ENCODE measurements at places on chromosomes 1 and 21. TPM values are rescaled to one million over a fixed set of nuclear protein-coding genes. Genes with fewer than 3 reads are reported as not detected.

The AKR7A3 gene
- 2.2 TPM for total RNA-seq

The SLC2A5 gene
- total RNA-seq, result 0.04 TPM

The MROH7 gene
- total RNA-seq, result 9.4 TPM

The ALPL gene
- 0.67 TPM for total RNA-seq

The ZSWIM5 gene
- total RNA-seq, result 10.3 TPM

The FMO5 gene
- 1.8 TPM for total RNA-seq

The ANGPTL1 gene
- 0.04 TPM for total RNA-seq

The ZNF684 gene
- total RNA-seq, result 7.4 TPM

The OR2L3 gene
- not detected for total RNA-seq

The IL20 gene
- not detected for total RNA-seq

The LRRN2 gene
- total RNA-seq, result 5.0 TPM

DNA sequence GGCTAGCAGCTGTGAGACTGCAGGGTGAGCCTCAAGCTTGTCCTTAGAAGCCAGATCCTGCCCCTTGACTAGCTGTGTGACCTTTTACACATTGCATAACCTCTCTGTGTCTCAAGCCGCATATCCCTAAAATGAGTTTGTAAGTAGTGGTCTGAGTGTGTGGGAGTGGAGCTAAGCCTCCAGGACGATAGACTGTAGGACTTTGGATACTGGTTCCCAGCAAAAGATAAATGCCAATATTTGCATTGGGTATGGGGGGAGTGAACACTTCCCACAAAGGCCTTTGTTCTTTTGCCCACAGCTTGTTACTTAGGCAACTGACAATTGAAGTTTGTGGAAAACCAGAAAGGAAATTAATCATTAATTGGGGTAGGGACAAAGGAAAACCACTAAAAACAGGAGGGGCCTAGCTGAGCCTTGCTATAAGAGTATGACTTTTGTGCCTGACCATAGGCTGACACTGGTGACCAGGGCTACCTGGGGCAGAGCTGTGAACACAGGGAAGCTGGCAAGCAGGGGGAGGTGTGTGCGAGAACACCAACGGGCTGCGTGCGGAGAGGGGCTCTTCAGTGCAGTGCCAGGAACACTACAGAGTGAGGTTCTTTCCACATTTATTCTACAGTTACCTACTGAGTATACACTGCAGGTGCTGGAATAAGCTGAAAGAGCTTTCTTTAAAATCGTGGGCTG is 102.4 kb upstream of the ETV3 start:
- no peaks in the 10 kb centered on the region for H3K36me3 ChIP-seq
- no peak for DNase-seq
- H3K27me3 ChIP-seq, result no peaks in the 10 kb centered on the region
- H3K27ac ChIP-seq, result no peak overlapping the region
- no peaks in the 10 kb centered on the region for H3K4me1 ChIP-seq

DNA sequence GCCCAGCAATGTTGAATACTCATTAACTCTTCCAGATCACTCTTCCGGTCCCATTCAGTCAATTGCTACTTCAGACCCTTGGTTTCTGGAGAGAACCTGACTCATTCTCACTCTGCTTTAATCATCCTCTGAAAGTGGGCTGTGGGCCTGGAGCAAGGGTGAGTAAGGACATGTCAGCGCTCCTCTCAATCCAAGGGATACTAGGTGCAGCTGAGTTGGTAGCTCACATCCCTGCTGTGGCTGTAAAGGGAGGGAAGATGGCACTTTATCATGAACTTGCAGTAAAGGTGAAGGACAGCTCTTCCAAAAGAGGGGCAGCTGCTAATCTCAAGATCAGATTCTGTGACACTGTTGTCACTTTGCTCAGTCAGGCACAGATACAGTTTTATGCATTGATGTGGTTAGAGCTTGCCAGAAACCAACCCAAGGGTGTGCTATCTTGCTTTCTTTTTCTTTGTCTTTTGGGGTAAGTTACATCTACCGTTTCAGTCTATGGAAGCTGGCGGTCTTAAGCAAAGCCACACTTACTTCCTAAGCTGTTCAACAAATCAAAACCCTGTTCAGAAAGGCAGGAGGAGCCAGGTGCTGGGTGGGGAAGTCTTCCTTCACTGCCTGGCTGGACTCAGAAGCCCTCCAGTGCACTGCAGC is 26.5 kb upstream of the NTPCR start:
- no peak overlapping the region for H3K27ac ChIP-seq
- peaks cover 5% of the 10 kb centered on the region for H3K4me1 ChIP-seq
- no peak overlapping the region for H3K4me3 ChIP-seq
- H3K36me3 ChIP-seq, result no peaks in the 10 kb centered on the region

DNA sequence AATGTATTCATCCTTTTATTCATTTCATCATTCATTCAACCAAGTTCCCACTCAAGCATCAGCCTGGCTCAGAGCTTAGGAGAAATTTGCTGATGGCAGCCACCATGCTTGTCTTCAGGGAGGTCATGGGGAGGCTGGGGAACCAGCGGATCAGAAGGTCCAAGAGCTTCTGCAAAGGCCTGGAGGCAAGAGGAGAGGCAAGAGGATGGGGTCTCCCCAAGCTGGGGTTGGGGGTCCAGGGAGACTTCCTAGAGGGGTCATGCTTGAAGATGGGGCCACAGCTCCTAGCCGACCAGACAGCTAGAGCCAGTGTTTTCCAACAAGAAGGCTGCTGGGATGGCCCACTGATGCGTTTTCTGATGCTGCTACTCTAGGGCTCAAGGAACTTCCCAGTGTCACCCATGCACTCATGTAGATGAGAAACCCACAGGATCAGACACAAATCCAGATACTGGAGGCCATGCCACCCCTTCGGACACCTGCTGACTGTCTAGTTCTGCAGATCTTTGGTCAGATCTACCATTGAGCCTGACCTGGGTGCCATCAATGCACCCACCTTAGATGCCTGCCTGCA is 315.2 kb downstream of the AJAP1 start:
- H3K36me3 ChIP-seq, result no peaks in the 10 kb centered on the region
- DNase-seq, result no peak
- no peaks in the 10 kb centered on the region for H3K27me3 ChIP-seq
- no peaks in the 10 kb centered on the region for H3K4me1 ChIP-seq

- H3K4me3 ChIP-seq, result no peak overlapping the region
- no peak overlapping the region for H3K27ac ChIP-seq
- no peaks in the 10 kb centered on the region for H3K27me3 ChIP-seq
- no peak for DNase-seq
Measured at GRCh38 chr1:212367474-212368072, 47.1 kb downstream of the PACC1 start.

- H3K4me3 ChIP-seq, result no peak overlapping the region
- H3K4me1 ChIP-seq, result no peaks in the 10 kb centered on the region
- DNase-seq, result peak; percentile 20
- no peaks in the 10 kb centered on the region for H3K27me3 ChIP-seq
- no peaks in the 10 kb centered on the region for H3K36me3 ChIP-seq
Measured at GRCh38 chr1:159913451-159914192, 11.7 kb downstream of the TAGLN2 start.

- H3K4me3 ChIP-seq, result no peak overlapping the region
- no peaks in the 10 kb centered on the region for H3K27me3 ChIP-seq
- no peaks in the 10 kb centered on the region for H3K36me3 ChIP-seq
- no peak overlapping the region for H3K27ac ChIP-seq
Measured at GRCh38 chr1:7847599-7847998, 5.3 kb downstream of the UTS2 start.

GRCh38 chr1:47545912-47546483 is 108.2 kb downstream of the FOXD2 start:
- no peaks in the 10 kb centered on the region for H3K36me3 ChIP-seq
- DNase-seq, result no peak
- H3K27ac ChIP-seq, result no peak overlapping the region
- no peaks in the 10 kb centered on the region for H3K27me3 ChIP-seq

GRCh38 chr1:67789551-67789950 is 43.7 kb downstream of the GNG12 start:
- peaks cover 39% of the 10 kb centered on the region for H3K4me1 ChIP-seq
- H3K27me3 ChIP-seq, result no peaks in the 10 kb centered on the region
- H3K36me3 ChIP-seq, result no peaks in the 10 kb centered on the region

DNA sequence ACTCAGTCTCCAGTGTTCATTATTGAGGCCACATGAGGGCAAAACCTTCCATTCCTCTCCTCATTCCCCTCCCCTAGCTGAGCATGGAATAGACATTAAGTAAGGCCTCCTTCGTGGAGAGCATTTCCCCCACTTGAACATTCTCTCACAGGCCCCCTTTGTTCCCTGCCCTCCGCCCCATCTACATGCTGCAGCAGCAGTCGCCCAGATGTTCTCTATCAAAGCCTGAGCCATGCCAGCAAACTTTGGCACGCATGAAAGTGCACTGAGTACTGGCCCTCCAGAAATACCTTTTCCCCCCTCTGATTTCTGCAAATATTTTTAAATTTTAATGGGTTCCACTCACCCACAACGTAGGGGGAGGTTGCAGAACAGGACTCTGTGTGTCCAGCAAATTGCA is 20.9 kb upstream of the GORAB start:
- H3K27ac ChIP-seq, result no peak overlapping the region
- no peaks in the 10 kb centered on the region for H3K27me3 ChIP-seq
- no peak for DNase-seq
- H3K4me3 ChIP-seq, result no peak overlapping the region
- no peaks in the 10 kb centered on the region for H3K4me1 ChIP-seq
- H3K36me3 ChIP-seq, result no peaks in the 10 kb centered on the region

DNA sequence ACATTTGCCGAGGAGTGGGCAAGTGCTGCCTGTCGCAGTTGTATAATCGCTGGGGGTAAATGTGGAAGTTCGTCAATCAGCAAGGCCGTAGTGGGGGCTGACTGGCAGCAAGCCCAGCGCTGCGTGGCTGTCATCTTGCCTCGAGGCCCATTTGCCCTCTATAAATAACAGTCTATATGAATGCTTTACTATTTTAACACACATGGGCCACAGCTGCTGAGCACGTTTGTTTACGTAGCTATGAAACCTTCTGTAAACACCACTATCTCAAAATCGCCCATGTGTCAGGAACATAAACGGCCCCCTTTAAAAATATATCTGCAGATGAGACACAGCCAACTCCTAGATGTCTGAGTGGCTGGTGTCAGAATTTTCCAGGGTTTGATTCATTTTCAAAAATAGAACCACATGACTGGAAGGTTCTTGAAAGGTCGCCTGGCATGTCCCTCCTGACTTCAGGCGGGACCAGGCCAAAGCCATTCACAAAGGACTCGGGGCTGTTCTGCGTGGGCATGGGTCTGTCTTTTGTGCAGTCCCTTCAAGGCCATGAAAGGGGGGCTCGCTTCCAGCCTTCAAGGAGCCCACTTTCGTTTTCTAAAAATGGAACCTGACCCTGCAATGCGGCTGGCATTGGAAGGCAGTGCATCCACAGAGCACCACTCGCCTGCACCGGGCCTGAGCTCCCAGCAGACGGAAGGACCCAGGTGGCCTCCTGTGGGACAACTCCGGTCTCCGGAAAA is 205.5 kb downstream of the KCNJ6 start:
- no peaks in the 10 kb centered on the region for H3K36me3 ChIP-seq
- DNase-seq, result peak; percentile 7
- H3K27me3 ChIP-seq, result no peaks in the 10 kb centered on the region
- H3K27ac ChIP-seq, result peak overlapping the region; percentile 75

DNA sequence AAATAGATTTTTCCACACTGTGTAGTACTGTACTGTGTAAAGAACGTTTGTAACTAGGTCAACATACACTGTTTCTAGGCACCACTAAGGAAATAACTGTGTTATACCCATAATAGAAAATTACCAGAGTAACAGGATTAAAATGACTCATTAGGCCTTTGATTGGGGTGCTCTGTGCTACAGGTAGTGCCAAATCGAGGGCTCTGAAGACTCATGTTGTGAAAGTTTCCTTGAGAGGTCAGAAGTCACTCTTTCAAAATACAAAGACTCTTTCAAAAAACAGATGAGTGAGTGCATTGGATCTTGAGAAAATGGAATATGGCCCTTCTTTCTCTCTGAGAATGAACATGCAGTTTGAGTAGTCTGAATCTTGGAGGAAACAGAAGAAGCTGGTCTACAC is 143.0 kb downstream of the MRPL39 start:
- no peak for DNase-seq
- H3K4me1 ChIP-seq, result no peaks in the 10 kb centered on the region
- no peaks in the 10 kb centered on the region for H3K36me3 ChIP-seq
- H3K27me3 ChIP-seq, result no peaks in the 10 kb centered on the region
- no peak overlapping the region for H3K4me3 ChIP-seq

DNA sequence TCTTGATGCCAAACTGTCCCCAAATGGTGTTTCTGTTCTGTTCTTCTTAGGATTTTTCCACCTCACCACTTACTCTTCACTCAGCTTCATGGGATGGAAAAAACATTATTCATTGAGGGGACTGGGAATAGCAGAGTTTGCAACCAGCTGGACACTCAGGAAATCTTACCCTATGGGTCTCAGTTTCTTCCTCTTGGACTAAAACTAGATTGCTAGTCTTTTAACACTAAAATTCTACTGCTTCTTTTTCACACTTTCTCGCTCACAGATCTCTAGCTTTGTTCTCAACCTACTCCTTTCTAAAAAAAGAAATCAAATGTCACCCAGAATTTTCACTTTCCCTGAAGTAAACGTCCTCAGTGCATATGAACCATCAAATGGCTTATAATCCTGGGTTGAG is 4.8 kb downstream of the KMO start:
- H3K27ac ChIP-seq, result no peak overlapping the region
- peaks cover 5% of the 10 kb centered on the region for H3K4me1 ChIP-seq
- no peaks in the 10 kb centered on the region for H3K36me3 ChIP-seq

GRCh38 chr1:17579951-17580939 is 40.7 kb downstream of the ARHGEF10L start:
- H3K36me3 ChIP-seq, result no peaks in the 10 kb centered on the region
- H3K27me3 ChIP-seq, result no peaks in the 10 kb centered on the region
- DNase-seq, result no peak

- no peaks in the 10 kb centered on the region for H3K36me3 ChIP-seq
- H3K27me3 ChIP-seq, result peaks cover 74% of the 10 kb centered on the region
- DNase-seq, result no peak
- H3K27ac ChIP-seq, result no peak overlapping the region
- H3K4me3 ChIP-seq, result no peak overlapping the region
Measured at GRCh38 chr1:32889731-32890278, 3.5 kb downstream of the HPCA start.

DNA sequence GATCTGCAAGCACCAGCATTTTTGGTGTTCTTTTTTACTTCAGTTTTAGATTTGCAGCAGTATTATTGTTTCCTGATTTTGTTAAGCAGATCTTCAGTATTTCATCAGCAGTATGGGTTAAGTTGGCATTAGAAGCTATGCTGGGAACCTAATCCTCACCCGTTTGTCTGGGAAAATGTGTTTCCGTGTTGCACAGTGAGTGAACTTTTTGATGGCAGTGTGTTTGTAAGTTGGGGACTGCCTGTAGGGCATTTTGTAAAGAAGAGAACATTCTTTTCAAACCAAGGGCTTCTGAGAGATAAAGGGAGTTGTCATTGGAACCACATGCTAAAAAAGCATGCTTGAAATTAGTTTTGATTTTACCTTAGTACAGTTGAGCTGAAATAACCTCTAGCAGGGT is 35.9 kb downstream of the UCK2 start:
- H3K4me1 ChIP-seq, result no peaks in the 10 kb centered on the region
- DNase-seq, result no peak
- peaks cover 6% of the 10 kb centered on the region for H3K27me3 ChIP-seq
- no peak overlapping the region for H3K27ac ChIP-seq
- H3K4me3 ChIP-seq, result no peak overlapping the region

GRCh38 chr1:66676613-66677298 is 75.5 kb upstream of the DYNLT5 start:
- H3K4me1 ChIP-seq, result no peaks in the 10 kb centered on the region
- no peak overlapping the region for H3K4me3 ChIP-seq
- H3K27me3 ChIP-seq, result no peaks in the 10 kb centered on the region

GRCh38 chr1:188062456-188062855 is 1233.7 kb downstream of the PLA2G4A start:
- no peak for DNase-seq
- H3K27me3 ChIP-seq, result no peaks in the 10 kb centered on the region
- no peaks in the 10 kb centered on the region for H3K4me1 ChIP-seq
